BE2C (cell line): ENCODE measurements at places on chromosomes 2 and 18.

GRCh38 chr2:58448065-58448507 is 207.0 kb upstream of the FANCL start:
- DNase-seq: peak; percentile 67

DNA sequence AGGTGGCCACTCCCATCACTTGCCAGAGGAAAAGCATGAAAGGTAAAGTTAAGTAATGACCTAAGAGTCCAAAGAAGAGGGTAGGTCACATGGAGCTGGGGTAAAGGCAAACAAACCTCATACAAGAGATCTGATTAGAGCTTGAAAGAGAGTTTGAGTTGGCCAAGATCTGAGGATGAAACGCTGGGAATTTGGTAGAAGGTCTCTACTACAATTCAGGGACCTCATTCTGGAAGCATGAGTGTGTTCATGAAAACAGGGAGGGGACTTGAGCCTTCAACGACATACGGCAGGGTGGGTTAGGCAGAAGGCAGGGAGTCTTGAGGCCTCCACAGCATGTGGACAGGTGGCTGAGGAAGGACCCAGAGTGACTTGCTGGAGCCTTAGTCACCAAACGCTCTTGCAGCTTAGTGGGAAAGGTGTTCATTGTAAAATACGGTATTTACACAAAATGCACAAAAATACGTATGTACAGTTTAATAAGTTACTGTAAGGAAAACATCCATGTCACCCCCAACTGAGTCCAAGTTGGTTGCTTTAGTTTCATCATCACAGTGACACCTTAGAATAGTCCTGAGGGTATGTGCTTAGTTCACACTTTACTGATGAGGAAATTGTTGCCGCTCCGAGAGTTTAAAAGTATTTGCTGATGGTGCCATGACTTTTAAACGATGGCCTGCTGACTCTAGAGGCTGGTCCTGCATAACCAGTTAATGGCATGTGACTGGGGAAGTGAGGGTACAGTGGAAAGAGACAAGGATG is 5.0 kb upstream of the FARP2 start:
- DNase-seq: no peak

DNA sequence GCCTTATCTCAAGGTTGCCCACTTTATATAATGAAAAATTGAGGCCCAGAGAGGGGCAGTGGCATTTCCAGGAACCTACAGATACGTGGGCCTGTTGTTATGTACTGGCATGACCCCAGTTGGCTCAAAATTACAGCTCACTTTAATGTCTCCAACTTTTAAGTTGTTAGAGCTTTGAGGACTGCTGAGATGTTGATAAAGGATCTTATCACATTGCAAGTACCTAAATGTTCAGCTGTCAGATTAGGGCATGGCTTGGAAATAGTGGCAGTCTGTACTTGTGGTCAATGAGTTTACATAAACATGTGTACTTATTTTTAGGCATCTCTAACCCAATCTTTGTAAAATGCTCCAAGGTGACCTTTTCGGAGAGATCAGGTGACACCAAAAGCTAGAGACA is 14.6 kb downstream of the SLC4A5 start:
- no peak for DNase-seq

- no peak for DNase-seq
These were observed 4.1 kb downstream of the MBD2 start for GRCh38 chr18:54220406-54220805.

- DNase-seq: no peak
These were observed 38.6 kb downstream of the MARCHF7 start for GRCh38 chr2:159750873-159751272.

DNA sequence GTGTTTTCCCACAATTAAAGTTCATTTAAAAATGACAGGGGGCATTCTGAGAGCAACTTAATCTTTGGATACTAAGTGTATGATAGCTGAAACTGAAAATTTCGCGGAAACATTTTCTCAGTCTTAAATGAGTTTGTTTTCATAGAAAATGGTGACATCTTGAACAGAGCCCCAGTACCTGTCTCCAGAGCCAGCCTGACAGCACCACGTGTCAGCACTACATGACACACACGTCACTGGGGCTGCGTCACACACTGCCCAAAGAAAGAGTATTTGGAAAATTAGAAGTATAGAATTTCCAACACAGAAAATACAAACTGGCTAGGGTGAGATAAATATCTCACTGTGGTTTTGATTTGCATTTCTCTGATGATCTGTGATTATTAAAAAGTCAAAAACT is 50.8 kb downstream of the CMPK2 start:
- no peak for DNase-seq

DNA sequence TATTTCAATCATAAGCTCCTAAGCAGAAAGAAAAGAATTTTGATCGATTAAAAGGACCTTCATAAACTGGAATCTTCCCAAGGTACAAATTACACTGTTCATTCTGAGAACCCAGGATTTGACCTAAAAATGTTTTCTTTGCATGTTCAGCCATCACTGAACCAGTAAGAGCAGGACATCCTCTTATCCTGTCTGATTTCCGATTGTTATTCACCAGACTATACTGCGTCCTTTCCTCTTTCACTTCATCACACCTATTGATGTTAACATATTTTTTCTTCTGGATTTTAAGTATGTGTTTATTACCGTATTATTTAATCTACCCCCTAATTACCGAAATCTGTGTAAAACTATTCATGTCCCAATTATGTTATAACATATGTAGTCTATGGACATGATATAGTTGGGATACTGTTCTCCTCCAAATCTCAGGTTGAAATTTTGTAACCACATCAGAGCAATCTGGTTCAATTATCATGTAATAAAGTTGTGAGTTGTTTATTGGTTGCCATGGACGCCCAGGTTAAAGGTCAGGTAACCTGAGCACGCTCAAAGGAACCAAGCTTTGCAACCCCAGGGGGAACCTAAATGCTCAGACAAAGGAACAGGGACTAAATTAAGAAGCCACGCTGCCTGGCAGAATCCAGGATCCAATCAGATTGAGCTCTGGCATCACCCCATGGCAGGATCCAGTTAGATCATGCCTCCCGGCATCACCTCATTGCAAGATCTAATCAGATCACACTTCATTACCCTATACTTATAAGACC is 11.6 kb upstream of the TBC1D8 start:
- no peak for DNase-seq

- DNase-seq: no peak
These were observed 443.4 kb downstream of the NYAP2 start for GRCh38 chr2:225842939-225843338.

- no peak for DNase-seq
These were observed 12.6 kb upstream of the NTSR2 start for GRCh38 chr2:11682590-11682915.

DNA sequence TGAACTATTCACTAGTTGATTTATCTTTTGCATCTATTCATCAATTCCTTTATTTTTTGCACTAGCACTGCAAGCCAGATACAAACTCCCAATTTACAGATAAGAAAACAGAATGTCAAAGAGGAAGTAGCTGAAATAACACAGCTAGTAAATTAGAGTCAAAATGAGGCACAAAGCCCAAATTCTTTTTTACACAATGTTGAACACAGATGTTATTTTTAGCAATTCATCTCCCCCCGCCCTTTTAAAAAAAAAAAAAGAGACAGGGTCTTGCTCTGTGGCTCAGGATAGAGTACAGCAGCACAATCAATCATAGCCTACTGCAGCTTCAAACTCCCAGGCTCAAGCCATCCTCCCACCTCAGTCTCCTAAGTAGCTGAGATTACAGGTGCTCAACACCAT is 127.8 kb downstream of the CCBE1 start:
- no peak for DNase-seq

DNA sequence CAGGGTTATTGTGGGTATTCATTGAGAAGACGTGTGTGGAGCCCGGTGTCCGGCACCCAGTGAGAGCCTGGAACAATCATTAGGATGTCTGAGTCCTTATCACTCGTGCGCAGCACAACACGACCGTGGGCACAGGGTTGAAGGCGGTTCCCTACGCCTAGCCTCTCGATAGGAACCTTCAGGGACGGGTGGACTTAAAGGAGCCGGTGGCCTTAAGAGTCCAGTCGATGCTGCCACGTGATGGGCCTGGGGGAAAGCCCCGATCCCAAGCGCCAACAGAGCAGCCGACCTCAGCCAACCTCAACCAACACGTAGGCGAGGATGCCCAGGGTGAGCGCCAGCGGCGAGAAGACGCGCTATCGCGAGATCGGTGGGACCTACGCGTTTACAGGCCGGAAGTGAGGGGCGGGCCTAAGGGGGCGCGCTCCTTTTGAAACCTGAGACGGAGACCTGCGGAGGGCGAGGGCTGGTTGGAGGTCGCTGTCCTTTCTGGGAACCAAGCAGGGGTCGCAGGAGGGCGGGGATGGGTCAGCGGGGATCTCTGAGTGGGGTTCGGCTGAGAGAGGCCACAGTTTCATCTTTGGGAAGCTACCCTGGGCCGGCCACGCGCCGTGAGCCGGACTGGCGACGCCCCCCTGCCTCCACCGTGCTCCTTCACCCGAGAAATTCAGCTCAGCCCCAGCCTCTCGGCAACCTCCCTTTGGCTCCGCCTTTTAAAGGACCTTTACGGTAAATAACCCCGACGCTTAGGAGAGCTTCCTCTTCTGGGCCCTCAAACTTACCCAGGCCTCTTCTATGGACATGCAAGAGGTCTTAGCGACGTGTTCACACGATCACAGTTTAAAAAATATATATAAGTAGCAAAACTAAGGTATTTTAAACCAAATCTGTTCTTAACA is 28.3 kb downstream of the WNT10A start:
- DNase-seq: peak; percentile 97

- no peak for DNase-seq
These were observed 41.2 kb downstream of the SLC9A4 start for GRCh38 chr2:102514061-102514785.

GRCh38 chr18:6505498-6505875 is 90.8 kb upstream of the L3MBTL4 start:
- DNase-seq: no peak

DNA sequence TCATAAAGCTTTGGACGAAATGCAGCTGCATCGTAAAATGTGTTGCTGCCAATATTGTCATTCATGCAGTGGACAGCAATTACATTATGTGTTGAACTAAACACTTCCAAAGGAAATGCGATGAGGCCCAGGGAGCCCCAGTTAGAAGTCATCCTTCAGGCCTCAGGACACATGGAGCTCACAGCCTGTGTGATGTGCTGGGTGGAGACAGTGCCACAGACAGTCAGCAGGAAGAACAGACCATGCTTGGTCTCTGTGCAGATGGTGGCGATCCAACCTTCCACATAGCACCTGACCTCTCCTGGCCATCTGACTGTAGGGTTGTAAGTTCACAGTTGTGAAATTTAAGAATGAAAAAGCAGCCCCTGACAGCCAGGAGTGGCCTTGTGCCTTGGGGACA is 118.3 kb upstream of the ALKAL2 start:
- no peak for DNase-seq
